ENCODE measurements at places on chromosomes 5 and 9.

DNA sequence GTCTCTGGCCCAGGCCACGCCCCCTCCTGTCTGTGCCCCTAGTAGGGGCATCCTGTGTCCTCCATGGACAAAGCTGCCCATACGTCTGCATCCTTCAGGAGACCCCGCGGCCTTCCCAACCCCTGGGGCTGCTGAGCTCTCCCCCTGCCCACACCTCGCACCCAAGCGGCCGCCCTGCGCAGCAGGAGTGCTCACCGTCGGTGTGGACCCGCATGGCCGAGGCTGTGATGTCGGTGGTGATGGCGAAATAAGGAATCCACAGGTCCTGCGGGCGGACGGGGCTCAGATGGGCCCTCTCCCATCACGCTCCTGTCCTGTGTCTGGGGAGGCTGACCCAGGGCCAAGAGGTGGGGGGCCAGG lies 4.8 kb upstream of the NSMF start:
- no peak for DNase-seq

GRCh38 chr5:125336401-125336800 lies 590.0 kb upstream of the ZNF608 start:
- no peak for DNase-seq

DNA sequence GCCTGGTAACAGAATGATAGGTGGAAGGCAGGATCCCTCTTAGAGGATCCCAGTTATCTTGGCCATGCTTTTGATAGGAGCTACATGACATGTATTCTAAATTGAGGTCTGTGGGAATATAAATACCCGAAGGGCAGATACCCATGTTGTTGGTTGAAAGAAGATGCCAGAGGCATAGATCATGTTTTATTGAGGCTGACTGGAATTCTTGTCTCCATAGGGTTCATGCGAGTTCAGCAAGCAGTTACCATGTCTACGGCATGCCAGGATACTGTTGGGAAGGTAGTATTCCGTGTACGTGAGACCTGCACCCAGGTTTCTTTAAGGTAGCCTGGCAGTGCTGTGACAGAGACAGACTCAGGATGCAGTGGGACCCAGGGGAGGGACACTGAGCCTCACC lies 230.7 kb downstream of the NR3C1 start:
- no peak for DNase-seq

GRCh38 chr5:54742417-54742891 lies 224.9 kb downstream of the SNX18 start:
- no peak for DNase-seq

GRCh38 chr5:67235399-67236110 lies 39.0 kb upstream of the CD180 start:
- DNase-seq, result no peak

GRCh38 chr9:35406183-35406959 lies 83.5 kb upstream of the RUSC2 start:
- peak; percentile 19 for DNase-seq

DNA sequence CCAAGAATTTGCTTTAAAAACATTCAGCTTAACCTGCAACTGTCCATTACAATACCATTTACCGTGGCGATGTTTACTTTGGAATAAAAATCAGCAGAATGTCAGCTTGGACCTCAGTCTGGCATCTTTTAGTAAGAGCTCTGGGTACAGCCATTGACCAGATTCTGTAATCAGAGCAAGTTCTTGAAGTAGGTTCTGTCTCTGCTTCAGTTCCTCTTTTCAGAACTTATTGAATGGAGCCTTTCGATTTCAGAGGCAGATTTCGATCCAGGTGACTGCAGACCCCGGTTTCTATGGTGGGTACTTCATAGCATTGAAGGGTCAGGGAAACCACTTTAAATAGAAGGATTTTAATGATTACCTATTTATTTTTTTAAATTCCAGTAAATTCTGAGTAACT lies 53.4 kb upstream of the SV2C start:
- no peak for DNase-seq

- DNase-seq, result no peak
Measured at GRCh38 chr5:5342784-5343183, 79.7 kb upstream of the ICE1 start.

DNA sequence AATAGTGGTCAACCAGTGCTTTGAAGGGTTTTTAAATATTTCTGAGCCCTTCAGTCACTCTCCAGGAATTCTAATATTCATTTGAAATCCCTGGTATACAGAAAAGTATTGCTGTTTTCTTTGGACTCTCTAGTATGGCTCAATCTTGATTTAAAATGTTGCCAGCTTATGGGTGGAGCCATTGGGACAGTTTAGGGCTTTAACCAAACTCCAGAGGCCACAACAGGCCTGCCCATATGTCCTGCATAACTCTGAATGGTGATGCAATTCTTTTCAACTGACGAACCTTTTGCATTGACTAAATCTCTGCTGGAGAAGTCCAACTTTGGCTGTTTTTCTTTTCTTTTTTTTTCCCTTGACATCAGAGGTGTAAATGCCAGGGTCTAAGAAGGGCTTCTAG lies 10.3 kb upstream of the ANKHD1 start:
- no peak for DNase-seq

DNA sequence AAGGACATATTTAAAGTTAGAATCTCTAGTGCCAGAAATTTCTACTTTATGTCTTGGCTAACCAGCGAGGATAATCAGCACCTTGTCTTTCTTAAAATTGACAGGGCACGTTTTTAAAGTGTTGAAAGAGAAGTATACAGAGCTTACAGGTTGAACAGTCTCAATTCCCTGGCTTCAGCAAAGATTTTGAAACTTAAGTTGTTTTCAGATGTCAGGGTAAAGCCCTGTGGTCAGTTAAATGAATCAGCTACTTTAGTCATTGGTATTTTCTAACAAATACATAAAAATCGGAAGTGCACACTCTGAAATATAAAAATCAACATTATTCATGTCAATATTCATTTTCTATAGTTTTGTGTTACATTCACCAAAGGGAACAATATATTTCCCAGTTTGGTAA lies 29.1 kb downstream of the SNCAIP start:
- no peak for DNase-seq

GRCh38 chr9:18981476-18982261 lies 51.3 kb downstream of the SAXO1 start:
- DNase-seq, result no peak

- no peak for DNase-seq
Measured at GRCh38 chr5:132354381-132355139, 14.9 kb upstream of the SLC22A5 start.

DNA sequence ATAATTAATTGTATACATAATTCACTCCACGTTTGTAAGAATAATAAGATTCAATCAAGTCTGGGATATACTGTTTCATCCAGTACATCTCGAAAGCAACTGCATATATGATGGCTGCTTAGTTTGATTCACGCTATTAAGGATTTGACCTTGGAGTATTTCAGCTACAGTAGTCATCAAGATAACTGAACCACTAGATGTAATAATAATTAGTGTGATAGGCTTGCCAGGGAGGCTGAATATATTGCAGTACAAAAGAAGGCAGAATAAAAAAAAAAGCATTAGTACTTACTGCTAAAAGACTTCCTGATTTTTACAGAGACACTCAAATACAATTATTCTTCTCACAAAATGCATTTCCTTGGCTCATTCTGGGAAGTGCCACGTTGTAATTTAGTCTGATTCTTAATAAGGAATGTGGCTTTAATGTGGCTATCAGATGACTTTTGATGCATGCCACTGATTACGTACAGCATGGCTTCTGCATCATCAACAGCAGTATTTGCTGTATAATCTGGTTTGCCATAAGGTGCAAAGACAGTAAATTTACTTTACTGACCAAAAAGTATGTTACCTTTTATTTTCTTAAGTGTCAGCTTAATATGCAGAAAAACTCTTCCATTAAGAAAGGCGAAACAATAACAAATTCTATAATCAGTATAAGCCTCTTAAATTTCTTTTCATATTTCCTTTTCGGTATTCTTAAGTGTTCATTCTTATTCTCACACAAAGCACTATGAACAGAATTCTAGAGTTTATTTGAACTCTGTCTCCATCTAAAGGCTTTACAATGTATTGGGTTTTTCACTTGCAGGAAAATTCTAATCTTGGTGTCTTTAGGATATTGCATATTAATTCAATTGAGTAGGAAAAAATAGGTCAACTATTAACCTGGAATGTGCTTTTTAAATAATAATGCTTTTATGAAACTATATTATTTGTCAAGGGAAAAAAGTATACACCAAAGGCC lies 166.4 kb downstream of the SLF1 start:
- no peak for DNase-seq

GRCh38 chr9:135887585-135888050 lies 19.7 kb downstream of the CAMSAP1 start:
- DNase-seq, result peak; percentile 55

DNA sequence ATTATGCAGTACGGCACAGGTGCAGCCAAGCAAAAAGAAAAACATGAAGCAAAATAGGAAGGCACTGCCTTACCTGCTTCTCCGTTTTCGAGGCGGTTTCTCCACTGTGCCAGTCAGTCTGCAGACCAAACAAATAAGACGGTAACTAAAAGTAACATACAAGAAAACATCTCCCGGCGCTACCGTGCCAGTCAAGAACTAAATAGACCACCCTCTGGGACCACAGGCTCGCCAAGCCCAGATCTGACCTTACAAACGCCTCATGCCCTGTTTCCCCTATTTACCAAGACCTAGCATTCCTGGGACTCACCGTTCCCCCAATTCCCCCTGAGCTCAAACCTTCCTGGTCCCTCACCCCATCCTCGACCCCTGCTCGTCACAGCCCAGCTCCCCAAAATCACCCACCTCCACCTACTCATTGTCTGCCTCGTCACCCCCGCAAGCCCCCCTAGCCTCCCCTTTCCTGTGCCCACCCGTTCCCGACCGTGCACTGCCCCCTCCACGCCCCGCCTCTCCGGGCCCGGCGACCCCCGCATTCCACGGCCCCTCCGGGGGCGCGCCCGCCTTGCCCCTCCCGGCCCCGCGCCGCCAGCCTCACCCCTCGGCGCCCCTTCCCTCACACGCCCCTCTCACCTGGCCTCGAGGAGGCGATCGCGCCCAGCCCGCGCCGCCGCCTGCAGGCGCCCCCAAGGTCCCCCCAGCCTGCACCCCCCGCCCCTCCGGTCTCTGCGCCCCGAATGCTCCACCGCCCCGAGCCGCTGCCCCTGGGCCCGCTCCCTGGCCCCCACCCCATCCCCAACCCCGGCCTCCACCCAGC lies 560 bp downstream of the SCAI start:
- DNase-seq, result peak; percentile 7

GRCh38 chr9:99416007-99416406 lies 193.9 kb downstream of the SEC61B start:
- no peak for DNase-seq

DNA sequence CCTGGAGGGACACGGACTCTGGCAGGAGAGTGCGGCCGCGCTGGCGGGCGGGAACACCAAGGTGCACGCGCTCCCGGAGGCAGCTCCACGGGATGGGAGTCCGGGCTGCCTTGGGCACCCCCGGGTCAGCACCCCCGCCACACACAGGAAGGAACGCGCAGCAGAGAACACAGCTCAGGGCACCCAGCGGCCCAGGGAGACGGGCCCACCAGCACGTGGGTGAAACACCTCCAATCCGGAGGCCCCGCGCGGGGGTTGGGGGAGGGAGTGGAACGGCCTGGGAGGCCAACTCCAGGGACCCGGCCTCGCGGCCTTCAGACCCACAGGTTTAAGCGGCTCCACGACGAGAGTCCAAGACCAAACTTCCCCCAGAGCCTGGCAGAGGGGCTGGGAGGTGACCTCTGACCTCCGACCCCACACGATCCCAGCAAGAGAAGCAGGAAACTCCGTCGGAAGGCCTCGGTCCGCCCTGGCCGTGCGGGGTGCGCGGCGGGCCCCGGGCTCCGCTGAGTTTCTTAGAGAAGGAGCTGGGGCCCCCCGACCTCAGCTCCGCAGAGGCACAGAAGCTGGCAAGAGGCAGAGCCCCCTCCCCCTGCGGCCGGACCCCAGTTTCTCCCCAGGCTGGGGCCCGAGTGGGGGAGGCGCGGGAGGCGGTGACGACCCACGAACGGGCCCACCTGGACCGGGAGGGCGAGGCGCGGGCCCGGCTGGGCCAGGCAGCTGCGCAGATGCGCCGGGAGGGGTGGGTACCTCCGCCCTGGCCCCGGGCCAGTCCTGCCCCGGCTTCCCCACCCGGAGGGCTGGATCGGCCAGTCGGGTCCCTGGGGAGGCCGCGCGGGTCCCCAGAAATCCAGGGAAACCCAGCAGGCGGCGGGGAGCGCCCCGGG lies 851 bp downstream of the NACC2 start:
- DNase-seq, result peak; percentile 60

GRCh38 chr5:17190799-17191391 lies 26.5 kb upstream of the BASP1 start:
- no peak for DNase-seq

DNA sequence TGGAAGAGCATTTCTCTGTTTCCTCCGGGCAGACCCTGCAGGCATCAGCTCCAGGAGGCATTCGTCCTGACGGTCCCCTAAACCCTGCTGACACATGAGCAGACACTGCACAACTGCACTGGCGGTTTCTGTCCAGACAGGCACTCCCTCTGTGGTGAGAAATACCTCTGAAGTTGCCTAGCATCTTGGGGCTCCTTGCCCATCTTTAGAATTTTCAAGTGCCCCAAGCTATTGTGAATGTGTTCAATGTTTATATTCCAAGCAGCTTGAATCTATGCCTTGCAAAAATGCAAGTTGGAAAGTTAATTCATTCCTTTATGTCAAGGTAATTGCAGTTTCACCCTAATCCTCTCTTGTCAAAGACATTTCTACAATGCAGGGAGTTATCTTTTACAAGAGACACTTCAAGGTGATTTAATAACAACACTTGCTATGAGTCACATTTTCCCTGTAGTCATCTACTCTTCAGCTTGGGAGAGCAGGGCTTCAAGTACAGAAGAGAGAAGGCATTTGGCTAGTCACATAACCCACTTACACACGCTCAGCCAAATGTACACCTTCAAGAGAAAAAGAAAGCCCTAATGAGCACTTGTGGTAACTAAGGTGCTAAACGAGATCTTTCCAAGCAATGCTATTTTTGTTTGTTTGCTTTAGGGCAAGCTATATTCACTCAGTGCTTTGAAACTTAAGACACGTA lies 302.5 kb downstream of the MLLT3 start:
- DNase-seq, result peak; percentile 42

DNA sequence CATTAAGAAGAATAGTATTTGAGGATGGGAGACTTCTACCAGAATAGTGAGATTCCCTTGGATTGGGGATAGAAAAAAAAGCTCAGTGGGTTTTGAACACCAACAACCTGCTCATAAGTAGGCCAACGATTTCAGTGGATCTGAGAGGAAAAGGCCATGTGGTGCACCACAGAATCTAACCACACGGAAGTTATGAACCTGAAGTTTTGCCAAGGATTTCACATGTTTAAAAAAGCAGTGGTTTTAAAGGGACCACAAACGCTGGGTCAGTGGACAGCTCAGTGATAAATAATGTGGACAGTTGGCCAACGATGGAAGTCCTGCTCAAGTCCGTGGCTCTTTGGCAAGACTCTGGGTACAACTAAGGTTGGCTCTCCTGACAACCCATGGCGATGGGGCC lies 107.2 kb upstream of the TXNDC8 start:
- no peak for DNase-seq

GRCh38 chr9:114504341-114505186 lies 709 bp downstream of the WHRN start:
- DNase-seq, result peak; percentile 33

- DNase-seq, result peak; percentile 48
Measured at GRCh38 chr9:33817327-33818166, 587 bp downstream of the UBE2R2 start.

- DNase-seq, result no peak
Measured at GRCh38 chr5:118761814-118762213, 226.5 kb downstream of the DTWD2 start.

GRCh38 chr5:125384071-125384470 lies 637.6 kb upstream of the ZNF608 start:
- no peak for DNase-seq

GRCh38 chr5:152306386-152306785 lies 98.7 kb downstream of the NMUR2 start:
- DNase-seq, result no peak
